Activated CD8-positive, alpha-beta T cell treated with anti-CD3 and anti-CD28 coated beads for 36 hours (primary cell): ENCODE measurements at places on chromosomes 2 and 18. TPM values are rescaled to one million over a fixed set of nuclear protein-coding genes. Genes with fewer than 3 reads are reported as not detected.

- H3K27me3 ChIP-seq = peaks cover 3% of the 10 kb centered on the region
- DNase-seq = no peak
- no peak overlapping the region for H3K4me3 ChIP-seq
- H3K27ac ChIP-seq = no peak overlapping the region
- H3K4me1 ChIP-seq = peaks cover 8% of the 10 kb centered on the region
- no peaks in the 10 kb centered on the region for H3K36me3 ChIP-seq
These were observed 173.4 kb downstream of the ANAPC1 start for GRCh38 chr2:111710613-111711012.

GRCh38 chr18:48992791-48993555 lies 42.2 kb upstream of the SMAD7 start:
- H3K36me3 ChIP-seq = no peaks in the 10 kb centered on the region
- no peaks in the 10 kb centered on the region for H3K27me3 ChIP-seq
- no peak for DNase-seq

GRCh38 chr2:129302106-129302505 lies 677.4 kb upstream of the RAB6C start:
- H3K4me1 ChIP-seq = no peaks in the 10 kb centered on the region
- no peaks in the 10 kb centered on the region for H3K36me3 ChIP-seq
- H3K4me3 ChIP-seq = no peak overlapping the region
- no peaks in the 10 kb centered on the region for H3K27me3 ChIP-seq
- H3K27ac ChIP-seq = no peak overlapping the region
- no peak for DNase-seq

GRCh38 chr2:174585657-174586252 lies 11.8 kb downstream of the WIPF1 start:
- peaks cover 90% of the 10 kb centered on the region for H3K4me1 ChIP-seq
- H3K36me3 ChIP-seq = peaks cover 83% of the 10 kb centered on the region
- H3K4me3 ChIP-seq = no peak overlapping the region

DNA sequence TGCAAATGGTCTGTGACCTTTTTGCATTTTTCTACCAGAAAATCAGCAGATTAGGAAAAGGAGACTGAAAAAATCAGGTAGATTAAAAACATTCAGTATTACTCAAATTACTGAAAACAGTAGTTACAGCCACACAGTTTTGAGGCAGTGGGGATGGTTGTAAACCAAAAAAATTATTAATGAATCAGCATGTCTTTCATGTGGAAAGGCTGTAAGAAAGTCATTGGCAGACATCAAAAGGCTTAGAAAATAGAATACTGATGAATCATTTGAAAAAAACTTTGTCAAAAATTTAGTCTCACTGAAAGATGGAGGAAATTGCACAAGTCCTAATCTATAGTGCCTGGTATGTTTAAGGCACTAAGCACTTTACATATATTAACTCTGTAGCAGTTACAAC lies 133.9 kb upstream of the GCFC2 start:
- H3K4me1 ChIP-seq = no peaks in the 10 kb centered on the region
- H3K36me3 ChIP-seq = no peaks in the 10 kb centered on the region
- no peak for DNase-seq
- H3K27me3 ChIP-seq = peaks cover 2% of the 10 kb centered on the region
- no peak overlapping the region for H3K4me3 ChIP-seq

- H3K36me3 ChIP-seq = peaks cover 9% of the 10 kb centered on the region
- H3K27ac ChIP-seq = no peak overlapping the region
- DNase-seq = no peak
- no peaks in the 10 kb centered on the region for H3K27me3 ChIP-seq
- no peak overlapping the region for H3K4me3 ChIP-seq
- H3K4me1 ChIP-seq = peaks cover 10% of the 10 kb centered on the region
These were observed 114.5 kb downstream of the STPG4 start for GRCh38 chr2:47040651-47041050.

DNA sequence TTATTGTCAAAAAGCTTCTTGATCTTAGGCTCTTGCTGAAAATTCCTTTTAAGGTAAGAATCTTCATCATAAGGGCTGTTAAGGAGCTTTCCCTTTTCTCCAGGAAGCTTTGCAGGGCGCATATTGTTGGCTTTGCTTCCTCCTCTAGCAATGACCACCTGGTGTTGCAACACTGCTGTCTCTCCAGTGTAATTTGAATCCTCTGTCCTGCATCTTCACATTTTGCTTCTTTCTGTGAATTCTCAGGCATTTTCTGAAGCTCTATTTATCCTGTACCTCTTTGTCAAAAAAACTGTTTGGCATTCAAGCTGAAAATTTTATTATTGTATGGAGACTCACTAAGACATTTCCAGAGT lies 533.1 kb upstream of the CHAC2 start:
- no peak overlapping the region for H3K27ac ChIP-seq
- H3K4me1 ChIP-seq = no peaks in the 10 kb centered on the region
- no peak for DNase-seq
- no peaks in the 10 kb centered on the region for H3K36me3 ChIP-seq

DNA sequence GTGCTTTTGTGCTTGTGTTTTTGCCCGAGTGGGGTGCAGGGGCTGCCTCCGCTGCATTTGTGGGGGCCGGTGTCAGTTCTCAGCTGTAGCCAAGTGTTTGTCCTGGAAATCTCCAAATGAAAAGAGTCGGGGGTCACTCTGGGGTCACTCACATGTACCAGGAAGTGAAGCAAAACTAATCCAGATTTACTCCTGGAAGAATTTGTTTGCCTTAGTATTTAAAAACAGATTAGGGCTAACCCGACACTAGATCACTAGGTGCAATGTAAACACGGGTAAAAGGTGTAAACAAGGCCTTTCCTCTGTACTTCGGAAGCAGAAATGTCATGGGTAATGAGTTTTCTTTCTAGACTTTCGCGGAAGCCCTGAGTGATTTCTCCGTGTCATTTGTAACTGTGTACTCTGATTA lies 50.3 kb downstream of the GBX2 start:
- H3K27me3 ChIP-seq = peaks cover 6% of the 10 kb centered on the region
- no peak for DNase-seq
- no peak overlapping the region for H3K4me3 ChIP-seq
- no peaks in the 10 kb centered on the region for H3K36me3 ChIP-seq
- H3K27ac ChIP-seq = no peak overlapping the region

ABCG8 gene
- total RNA-seq = not detected
